Activated CD8-positive, alpha-beta memory T cell treated with anti-CD3 and anti-CD28 coated beads for 1 hour (primary cell): ENCODE measurements at places on chromosomes 4 and X.

GRCh38 chr4:2057382-2058065 is 1.6 kb upstream of the NAT8L start:
- no peak for DNase-seq

GRCh38 chr4:8285143-8285975 is 15.8 kb downstream of the HTRA3 start:
- no peak for DNase-seq

- DNase-seq, result no peak
Observed at GRCh38 chr4:146191766-146192458, 16.4 kb downstream of the LSM6 start.

DNA sequence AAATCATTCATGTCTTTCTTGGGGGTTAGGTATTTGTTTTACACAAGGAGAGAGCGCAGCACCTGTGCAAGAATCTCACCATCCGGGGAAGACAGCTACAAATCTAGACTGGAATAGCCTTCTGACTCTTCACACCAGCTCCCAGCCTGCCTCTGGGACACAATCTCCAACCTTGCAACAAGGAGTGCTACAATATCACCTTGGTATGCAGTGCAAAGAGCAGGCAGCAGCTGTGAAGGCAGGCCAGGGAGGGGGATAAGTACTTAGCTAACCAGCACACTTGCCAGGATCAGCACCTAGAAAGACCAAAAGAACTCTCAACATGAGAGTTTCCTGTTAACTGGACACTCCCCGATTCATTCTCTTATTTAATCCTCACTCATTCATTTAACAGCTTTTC is 235.3 kb downstream of the AR start:
- DNase-seq, result no peak

DNA sequence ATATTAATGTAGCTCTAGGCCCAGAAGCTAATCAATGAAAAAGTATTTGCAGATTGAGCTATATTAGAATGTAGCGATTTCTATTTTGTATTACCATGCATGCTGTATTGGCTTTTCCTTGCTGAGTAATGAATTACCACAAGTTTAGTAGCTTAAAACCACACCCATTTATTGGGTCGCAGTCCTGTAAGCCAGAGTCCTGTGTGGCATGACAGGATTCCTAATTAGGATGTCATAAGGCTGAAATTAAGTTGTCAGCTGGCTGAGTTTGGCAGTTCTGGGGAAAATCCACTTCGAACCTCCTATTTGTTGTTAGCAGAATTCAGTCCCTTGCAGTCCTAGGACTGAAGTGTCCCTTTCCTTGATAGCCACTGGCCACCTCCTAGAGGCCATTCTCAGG is 50.3 kb upstream of the HHIP start:
- DNase-seq, result no peak

DNA sequence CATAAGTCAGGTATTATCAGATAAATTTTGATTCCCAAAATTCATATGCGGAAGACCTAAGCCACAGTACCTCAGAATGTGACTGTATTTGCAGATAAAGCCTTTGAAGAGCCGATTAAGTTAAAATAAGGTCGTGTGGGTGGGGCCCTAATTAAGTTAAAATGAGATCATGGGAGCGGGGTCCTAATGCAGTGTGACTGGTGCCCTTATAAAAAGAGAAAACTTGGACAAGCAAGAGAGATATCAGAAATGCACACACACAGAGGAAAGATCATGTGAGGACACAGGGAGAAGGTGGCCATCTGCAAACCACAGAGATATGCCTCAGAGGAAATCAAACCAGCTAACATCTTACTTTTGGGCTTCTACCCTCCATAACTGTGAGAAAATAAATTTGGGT is 236.1 kb downstream of the FBXO8 start:
- no peak for DNase-seq

DNA sequence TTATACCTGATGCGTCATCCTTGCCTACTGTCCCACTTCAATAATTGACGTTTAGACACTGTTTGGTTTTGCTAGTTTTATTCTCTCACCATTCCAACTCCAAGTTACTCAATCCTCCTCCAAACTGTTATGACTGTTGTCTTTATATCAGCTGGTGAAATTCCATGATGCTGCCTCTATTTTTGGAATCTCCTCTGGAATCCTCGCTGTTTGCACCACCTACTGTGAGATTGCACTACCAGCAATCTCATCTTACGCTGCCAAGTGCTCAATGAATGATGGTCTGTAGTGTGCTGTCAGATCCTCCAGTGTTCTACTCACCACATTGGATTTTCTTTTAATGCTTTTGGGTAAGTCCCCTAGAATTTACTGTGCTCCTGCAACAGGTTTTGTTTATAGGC is 13.2 kb upstream of the PCDH18 start:
- DNase-seq, result no peak

DNA sequence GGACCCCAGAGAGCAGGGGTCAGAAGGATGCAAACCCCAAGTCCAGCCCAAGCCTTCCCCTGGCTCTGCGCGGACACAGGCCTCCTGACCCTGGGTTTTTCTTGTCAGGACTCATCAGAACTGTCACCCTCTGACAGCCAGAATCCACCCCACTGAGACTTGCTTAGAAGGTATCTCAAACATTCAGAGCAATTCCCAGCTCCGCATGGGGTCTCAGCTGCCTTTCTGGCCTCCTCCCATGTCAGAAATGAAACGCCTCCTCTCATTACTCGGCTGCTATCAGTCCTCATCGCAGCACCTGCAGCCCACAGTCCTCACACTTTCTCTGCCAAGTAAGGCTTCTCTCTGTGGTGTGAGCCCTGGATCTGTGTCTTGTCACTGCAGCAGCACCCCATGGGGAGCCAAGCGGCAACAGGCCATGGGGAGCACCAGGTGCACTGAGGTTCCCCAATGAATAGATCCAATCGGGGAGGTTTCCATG is 97.8 kb downstream of the WFS1 start:
- DNase-seq, result no peak

DNA sequence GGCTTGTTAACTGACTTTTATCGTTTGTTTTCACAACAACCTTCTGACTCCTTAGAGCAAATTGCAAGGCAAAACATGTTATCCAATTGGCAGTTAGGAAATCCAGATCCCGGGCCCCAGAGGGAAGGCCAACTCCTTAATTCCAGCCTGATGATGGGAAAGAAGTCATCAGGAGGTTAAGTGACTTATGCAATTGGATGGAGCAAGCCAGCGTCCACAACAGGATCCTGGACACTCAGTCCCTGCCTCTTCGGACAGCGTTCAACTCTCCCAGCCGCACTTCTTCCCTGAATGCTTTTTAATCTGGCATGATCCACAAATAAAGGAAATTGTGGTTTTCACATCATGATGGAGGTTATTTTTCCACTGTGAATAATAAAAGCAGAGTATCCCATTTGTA is 310.1 kb downstream of the RAB28 start:
- DNase-seq, result no peak

GRCh38 chrX:85375333-85375738 is 4.1 kb downstream of the POF1B start:
- DNase-seq, result no peak

DNA sequence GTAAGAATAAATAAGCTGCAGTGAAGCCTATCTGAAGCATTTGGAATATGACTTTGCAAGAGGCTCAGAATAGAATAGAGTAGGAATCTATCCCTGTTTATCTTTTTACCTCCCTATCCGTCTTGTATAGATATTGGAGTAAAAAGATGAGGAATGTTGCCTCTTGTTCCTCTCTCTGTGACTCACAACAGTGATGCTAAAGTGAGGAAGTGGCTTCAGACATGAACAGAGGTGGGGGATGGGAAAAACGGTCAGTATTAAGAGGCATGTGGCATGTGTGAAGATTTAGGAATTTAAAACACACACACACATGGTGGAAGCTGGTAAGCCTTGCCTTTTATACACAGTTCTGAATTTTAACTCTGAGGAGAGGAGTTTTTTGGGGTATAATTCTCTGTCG is 3.8 kb upstream of the DCAF4L1 start:
- DNase-seq, result no peak

DNA sequence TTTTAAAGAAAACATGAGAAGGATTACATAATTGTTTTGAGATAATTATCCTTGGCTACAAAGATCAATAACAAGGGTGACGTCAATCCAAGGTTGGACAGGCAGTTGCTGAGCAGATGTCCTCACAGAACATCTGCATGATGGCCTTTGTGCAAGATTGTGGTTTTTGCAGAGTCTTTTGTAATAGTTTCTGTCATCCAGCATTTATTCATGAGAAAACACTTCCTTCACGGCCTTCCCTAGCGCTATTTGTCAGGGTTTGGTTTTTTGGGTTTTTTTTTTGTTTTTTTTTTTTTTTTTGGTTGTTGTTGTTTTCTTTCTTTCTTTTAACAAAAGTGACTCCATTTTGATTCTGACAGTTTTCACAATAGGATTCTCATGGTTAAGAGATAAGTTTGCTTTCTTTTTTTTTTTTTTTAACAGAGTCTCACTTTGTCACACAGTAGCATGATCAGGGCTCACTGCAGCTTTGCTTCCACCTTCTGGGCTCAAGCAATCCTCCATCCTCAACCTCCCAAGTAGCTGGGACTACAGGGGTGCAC is 31.5 kb upstream of the ELF2 start:
- no peak for DNase-seq

DNA sequence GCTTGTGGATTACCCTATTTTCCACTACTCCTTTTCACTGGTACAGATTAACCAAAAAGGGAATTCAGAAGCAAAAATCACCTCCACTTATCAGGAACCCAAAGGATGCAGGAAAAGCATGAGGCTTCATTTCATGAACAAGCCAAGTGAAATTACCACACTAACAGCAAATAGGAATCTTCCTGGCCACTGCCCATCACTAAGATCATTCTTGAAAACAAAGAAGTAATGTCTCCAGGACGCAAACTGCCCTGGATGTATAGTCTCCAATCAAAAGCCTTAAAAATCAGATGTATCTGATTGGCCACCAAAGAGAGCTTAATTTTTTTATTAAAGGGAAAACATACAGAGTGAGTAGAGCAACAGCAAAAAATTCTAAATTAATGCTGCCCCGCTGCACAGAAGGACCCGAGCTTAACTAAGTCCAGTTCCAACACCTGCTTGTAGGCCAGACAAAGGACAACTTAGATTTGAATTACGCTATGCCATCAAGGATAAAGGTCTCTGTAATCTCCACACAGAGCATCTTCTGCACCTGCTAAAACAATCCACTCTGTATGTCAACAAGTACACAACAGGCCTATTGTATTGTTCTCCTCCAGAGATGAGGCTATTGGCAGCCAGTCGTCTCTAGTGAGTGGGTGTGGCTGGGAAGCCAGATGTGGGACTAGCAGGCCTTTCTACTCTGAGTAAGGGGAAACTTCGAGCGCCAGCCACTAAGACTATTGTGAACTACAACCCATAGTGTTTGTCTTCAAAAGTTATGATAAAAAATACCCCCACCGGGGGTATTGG is 12.4 kb downstream of the ZDHHC9 start:
- DNase-seq, result no peak

DNA sequence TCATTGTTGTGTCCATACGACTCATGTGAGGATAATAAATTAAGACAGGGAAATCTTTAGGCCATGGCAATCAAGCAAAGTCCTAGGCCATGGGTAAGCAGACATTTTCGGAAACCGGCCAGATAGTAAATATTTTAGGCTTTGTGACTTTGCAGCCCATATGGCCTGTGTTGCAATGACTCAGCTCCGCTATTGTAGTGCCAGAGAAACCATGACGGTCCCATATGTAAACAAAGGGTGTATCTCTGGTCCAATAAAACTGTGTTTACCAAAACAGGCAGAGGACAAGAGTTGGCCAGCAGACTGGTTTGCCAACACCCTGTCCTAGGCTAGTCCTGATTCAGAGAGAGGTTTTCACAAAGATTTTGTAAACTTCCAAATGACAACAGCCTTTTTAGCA is 5.0 kb downstream of the FAM114A1 start:
- DNase-seq, result no peak

GRCh38 chr4:113336556-113336955 is 287.1 kb downstream of the ANK2 start:
- DNase-seq, result no peak

- no peak for DNase-seq
Observed at GRCh38 chr4:150625033-150625432, 43.1 kb downstream of the MAB21L2 start.

DNA sequence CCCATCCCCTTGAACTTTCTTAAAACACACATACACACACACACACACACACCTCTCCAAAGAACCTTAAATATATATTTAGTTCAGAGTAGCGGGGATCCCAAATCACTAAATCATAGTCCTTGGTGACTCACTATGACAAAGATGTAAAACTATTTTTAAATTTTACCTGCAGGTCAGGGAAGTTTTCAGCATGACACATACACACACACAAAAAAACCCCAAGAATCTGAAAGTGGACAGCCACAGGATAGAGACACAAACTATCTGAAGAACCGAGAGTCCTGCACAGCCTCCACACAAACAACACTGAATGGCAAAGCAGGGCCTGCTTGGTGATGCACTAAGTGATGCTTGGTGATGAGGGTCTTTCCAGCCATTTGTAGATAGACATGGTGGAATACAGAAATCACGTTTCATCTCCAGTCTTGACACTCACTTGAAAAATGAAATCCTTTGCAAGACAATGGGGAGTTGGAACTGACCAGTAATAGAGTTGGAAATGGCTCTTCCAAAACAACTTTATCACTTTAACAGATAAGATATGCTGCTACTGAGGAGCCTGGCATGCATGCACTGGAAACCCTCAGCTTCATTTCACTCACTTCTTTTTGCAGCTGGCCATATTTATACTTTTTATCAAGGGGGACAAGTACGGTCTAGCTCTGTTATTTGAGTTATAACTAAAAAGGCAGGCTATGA is 307.3 kb downstream of the RAPGEF2 start:
- no peak for DNase-seq

- DNase-seq, result no peak
Observed at GRCh38 chr4:81914623-81915022, 442.9 kb upstream of the RASGEF1B start.

- no peak for DNase-seq
Observed at GRCh38 chr4:178296669-178297068, 854.4 kb upstream of the AGA start.

- DNase-seq, result no peak
Observed at GRCh38 chr4:85725721-85726170, 250.8 kb downstream of the ARHGAP24 start.

GRCh38 chr4:147969573-147970385 is 237.9 kb downstream of the ARHGAP10 start:
- no peak for DNase-seq

DNA sequence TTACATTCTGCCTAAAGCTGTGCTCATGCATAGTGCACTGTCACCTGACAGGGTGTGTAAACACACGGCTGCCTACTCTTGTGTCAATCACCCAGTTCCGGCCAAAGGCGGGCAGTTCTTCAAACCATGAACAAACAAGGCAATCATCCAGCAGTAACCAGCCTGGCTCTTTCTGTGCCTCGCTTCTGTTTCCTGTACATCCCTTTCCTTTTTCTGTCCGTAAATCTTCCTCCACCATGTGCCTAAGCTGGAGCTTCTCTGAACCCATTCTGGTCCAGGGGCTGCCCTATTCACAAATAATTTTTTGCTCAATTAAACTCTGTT is 60.8 kb upstream of the CBR4 start:
- no peak for DNase-seq

DNA sequence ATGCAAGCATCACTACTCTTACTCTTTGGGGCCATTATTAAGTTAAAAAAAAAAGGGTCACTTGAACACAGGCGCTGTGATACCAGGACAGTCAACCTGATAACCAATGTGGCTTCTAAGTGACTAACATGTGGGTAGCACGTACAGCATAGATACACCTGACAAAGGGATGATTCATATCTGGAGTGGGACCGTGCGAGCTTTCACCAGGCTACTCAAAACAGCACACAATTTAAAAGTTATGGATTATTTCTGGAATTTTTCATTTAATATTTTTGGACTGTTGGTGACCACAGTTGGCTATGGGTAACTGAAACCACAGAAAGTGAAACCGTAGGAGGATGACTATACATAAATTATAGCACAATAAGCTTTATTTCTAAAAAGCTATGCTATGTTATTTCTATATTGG is 113.8 kb upstream of the STIM2 start:
- DNase-seq, result no peak
